ENCODE measurements at places on chromosomes 13 and 19.

- no peak for DNase-seq
Measured at GRCh38 chr13:76708138-76708688, 178.0 kb downstream of the KCTD12 start.

DNA sequence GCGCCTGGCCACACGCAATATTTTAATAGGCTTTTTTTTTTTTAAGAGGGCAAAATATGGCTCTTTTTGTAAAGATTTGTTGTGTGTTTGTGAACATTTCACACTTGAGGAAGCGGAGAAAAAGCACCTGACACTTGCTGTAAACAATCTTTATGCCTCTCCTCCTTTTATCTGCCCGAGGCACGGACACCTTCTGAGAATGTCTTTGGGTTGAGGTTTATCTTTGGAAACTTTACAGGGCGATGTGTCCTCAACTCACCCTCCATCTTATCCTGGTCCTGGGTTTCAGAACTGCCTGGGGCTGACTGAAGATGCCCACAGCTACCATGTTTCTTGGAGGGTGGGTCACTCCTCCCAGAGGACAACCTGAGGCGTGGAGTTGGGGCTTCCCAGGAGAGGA, 44.0 kb downstream of the ZNF627 start:
- no peak for DNase-seq

- no peak for DNase-seq
Measured at GRCh38 chr19:11131471-11131870, 24.1 kb downstream of the SPC24 start.

DNA sequence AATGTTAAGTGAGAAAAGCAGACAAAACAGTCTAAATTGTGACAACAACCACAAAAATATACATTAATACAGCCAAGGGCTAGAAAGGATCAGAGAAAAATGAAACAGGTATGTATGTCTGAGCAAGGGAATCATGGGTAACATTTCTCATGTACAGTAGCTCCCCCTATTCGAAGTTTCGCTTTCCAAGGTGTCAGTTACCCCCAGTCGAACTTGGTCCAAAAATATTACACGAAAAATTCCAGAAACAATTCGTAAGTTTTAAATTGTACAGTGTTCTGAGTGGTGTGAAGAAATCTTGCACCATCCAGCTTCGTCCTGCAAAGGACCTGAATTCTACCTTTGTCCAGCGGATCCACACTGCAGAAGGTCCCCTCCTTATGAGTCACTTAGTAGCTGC, 1.8 kb upstream of the RNASEH2B start:
- DNase-seq, result no peak

DNA sequence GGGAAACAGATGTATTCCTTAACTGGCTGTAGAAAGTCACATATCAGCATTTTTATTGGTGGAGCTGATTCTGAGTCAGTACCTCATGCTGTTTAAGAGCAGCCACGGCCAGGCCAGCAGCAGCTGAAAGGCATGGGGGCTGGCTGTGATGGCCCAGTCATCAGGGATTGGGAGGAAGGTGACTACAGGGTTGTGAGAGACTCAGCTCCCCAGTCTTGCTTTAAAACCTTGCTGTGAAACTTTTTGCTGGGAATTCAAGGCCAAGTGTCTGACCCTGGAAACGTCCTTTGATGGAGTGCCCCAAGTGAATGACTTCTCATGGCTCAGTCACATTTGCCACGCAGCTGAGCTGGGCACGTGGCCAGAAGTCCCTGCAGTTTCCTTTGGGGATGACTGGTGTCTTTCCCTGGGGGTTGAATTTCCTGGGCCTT, 39.1 kb upstream of the RNF113B start:
- DNase-seq, result peak; percentile 68

DNA sequence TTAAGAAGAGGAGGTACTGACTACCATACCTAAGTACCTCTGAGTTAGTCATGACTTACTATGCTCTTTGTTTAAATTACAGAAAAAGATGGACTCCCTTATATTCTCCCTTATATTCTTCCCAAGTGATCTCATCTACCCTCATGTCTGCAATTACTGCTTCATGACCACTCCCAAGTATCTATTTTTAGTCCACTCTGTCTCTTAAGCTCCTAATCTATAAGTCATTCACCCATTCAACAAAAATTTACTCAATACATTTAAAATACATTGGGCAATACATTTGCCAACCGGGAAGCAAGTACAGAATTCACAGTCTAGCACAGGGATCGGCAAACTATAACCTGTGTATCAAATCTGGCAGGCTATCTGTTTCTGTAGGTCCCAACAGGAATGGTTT, 42.6 kb downstream of the KPNA3 start:
- no peak for DNase-seq

DNA sequence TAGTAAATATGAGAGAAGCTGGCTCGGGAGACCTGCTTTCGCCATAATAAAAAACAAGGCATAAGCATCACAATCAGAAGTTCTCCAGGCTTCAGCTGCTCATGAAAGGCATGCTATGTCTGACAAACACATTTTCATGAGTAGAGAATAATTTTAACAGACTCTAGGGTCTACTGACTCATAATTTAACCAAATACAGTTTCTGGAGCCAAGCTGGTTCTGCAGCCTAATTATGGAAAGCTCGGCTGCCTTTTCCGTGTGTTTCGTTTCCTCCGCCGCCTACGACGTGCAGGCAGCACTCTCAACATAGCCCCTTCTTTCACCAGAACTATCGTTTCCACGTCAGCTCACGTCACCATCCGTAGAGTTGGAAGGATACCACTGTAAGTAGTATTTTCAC, 5.7 kb downstream of the MCF2L start:
- no peak for DNase-seq

DNA sequence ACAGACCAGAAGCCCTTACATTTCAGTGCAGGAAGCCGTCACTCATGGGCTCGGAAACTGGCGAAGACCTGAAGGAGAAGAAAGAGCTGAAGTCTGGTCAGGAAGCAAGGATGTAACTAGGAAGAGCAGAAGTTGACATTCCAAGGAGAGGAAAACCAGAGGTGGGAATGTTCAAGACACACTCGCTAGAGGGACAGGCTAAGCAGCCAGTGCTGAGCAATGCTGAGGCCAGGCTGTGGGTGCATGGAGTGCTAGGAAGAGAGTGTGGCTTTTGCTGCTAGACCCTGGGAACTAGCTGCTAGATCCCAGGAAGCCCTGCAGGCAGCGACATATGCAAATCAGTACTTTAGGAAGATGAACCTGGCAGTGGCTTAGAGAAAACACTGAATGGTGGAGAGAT, 12.1 kb upstream of the URAD start:
- DNase-seq, result no peak

DNA sequence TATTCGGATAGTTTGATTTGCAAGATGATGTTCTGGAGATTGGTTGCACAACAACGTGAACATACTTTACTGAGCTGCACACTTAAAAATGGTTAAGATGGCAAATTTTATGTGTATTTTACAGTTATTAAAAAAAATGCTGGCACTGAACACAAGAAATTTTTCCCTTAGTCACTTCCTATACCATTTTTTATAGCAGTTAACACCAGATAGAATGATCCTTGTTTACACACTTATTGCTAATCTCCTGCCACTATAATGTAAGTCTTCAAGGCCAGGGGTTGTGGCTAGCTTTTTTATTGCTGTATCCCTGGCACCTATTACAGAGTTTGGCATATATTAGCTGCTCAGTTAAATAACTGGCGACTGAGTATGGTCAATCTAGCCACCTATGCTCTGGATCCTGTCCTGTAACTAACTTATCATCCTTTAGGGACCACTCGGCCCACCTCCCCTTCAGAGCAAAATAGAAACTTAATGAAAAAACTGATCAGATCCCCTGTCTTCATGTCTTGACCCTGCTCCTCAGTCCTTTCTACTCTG, 2.0 kb upstream of the EBPL start:
- DNase-seq, result no peak

DNA sequence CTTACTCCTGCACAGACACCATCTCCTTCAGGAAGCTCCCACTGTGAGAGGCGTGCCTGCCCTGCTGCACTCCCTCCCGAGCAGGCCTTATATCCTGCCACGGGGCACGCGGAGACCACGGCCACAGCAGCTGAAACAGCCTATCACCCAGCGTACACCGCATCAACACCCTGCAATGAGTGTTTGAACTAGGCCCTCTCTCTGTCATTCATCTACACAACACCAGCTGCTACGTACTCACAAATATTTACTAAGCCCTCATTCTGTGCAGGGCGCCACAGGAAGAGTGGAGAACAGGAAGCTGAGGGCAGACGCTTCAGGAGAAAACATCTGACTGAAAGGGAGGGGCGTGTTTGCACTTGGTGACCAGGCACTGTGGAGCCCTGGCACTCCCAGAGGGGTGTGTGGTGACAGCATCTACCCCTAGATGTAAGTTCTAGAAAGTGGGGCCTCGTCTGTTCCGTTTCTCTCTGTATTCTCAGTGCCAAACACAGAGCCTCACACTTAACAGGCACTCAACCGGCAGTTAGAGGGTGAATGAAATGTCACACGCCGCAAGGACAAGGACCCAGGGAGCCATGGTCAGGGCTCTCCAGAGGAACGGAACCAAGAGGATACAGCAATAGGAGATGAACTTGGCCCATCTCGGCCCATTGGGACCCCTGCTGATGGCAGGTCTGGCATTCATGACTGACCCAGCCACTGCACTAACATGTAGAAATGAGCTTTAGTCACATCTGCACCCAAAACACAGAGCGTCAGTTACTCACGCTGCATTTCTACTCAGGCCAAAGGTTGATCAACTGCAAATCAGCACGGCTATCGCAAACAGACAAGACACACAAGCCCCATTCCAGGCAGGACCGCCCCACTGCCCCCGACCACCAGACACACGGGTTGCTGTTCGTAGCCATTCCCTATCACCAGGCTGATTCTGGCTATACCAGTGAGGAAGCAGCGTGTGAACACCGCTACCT, 15.7 kb downstream of the RANBP3 start:
- DNase-seq, result no peak

GRCh38 chr19:9847087-9847671, 12.1 kb downstream of the PIN1 start:
- DNase-seq, result peak; percentile 90

DNA sequence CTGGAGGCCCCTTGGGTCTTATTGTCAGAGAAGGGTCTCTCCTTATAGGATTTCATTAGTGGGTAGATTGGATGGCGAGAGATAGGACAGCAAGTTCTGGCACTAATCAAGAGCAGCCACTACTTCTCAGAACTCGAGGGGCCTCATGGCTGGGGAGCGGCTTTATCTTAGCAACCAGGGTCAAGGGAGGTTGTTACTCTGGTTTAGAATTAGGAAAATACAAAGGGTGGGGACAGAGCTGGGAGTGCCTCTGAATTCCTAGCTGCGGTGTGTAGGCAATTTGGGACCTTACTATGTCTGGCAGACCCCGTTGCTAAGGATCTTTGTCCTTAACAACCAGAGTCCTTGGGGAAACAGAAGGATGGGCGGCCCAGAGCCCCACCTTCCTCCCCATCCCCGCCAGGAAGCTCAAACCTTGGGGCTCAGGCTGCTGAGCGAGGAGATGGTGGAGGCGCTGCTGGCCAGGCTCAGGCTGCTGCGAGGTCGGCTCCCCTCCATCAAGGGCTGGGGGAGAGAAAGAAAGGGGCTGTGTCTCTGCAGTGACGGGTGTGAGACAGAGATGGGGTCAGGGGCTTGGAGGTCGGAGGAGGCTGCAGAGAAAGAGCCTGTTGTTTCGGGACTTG, 1.2 kb downstream of the PLEKHA4 start:
- DNase-seq, result no peak

- DNase-seq, result no peak
Measured at GRCh38 chr13:46660416-46660815, 107.4 kb downstream of the LRCH1 start.

- peak; percentile 84 for DNase-seq
Measured at GRCh38 chr19:47227352-47228167, 3.4 kb downstream of the BBC3 start.

GRCh38 chr13:101556676-101557123, 104.2 kb downstream of the ITGBL1 start:
- DNase-seq, result no peak

Data from AG04450 (cell line).